ENCODE measurements at places on chromosomes 7 and 10.
A peak's percentile ranks its signal among the peaks of the same experiment; 100 is the strongest.

- DNase-seq = no peak
Observed at GRCh38 chr10:126580873-126581647, 89.4 kb downstream of the C10orf90 start.

DNA sequence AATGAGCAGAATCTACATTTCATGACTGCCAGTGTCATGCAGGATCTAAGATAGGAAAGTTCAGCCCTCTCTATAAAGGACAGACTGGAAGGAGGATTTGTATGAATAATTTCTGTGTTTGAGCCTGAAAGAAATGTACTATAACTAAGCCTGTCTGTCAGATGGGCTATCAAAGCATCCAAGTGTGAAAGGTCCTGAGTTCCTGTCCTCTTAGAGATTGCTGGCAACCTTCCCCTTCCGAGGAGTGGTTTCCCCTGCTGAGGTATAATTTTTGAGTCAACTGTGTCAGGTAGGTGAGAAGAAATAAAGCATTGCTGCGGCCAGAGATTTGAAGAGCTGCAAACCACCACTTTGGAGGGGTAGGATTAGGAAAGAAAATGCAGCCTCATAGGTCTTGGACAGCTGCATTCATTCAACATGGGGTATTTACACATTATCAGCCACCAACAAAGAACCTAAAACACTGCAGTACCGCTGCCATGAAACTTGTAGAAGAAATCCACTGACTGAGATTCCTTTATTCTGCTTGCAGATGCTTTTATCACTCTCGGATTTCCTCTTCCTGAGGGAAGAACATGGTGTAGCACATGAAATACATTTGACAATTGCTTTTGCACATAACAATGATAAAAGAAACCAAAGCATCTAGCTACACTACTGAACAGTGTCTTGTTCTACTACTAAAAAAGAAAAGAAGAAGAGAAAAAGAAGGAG, 189.1 kb downstream of the DGKI start:
- DNase-seq = no peak

- no peak for DNase-seq
Observed at GRCh38 chr7:131488361-131488760, 68.1 kb downstream of the PODXL start.

- DNase-seq = no peak
Observed at GRCh38 chr7:114021135-114021534, 102.3 kb upstream of the PPP1R3A start.

DNA sequence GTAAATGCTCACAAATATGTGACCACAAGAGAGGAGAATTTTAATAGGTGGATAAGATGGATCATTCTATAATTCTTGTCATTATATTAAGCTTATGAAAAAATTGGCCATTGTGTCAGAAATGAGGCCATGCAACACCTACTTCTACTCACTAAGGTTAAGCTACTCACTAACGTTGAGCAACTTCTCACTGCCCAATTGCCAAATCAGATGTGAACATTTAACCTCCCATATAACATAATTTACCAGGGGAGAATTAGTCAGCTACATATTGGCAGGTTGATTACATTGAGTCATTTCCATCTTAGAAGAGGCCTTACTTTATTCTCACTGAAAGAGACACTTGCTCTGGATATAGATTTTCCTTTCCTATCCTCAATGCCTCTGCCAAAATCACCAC, 211.2 kb upstream of the DGKB start:
- DNase-seq = no peak

DNA sequence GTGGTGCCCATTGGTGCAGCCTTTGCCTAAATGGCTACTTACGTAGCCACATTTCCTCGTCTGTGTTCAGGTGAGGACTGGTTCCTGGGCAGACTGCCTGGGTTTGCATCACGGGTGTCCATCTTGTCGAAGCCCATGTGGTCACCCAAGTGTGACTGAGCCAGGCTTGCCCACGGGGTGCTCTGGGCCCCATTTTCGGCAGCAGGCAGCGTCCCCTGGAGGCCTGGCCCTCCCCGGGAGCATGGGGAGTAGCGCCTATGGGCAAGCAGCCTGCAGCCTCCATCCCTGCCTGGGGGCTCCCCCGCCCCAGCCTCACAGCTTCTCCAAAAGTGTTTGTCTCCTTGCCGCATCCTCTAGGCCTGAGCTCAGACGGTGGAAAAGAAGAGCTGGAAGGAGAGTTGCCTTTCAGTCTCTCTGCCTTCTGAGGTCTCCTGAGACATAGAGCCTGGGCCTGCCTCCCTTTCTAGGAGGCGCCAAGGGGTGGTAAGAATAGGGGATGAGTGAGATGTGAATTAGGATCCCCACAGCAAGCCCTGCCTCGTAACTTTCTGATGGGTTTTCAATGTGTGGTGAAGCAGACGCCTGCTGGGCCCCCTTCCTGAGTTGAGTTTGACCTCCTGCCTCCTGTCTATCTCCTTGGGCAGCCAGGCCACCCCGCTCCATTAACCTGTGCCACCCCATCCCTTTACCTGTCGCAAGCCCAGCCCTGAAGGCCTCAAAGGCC, 42.7 kb downstream of the HTRA1 start:
- DNase-seq = no peak

GRCh38 chr10:5159126-5159525, 25.8 kb downstream of the AKR1C8 start:
- DNase-seq = no peak

DNA sequence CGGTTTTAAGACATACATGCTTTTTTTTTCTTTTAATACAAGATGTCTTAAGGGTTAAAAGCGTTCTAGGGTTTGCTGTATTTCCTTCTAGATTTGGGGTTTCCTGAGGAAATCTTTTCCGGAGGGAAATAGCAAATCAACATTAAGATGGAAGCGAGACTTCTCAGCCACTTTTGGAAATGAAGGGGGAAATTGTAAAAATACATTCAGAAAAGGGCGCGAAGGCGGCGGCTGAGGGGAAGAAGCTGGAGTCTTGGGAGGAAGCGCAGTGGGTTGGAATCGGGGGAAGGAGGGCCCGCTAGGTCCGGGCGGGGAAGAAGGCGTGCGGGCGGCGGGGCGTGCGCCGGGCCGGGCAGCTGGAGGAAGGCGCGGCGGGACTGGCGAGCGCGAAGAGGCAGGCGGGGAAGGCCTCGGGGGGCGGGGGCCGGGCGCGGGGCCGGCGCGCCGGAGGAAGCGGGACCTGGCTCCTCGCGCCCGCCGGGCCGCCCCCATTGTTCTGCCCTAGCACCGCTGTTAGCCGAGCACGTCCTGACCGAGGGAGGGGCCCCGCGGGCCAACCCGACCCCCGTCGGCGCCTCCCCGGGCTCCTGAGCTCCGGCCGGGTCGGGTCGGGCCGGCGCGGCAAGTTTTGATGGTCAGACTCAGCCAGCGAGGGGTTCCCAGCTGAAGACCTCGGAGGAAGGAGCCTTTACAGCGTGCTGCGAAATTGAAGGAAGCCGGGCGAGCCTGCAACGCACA, 1.5 kb upstream of the SKIDA1 start:
- peak; percentile 39 for DNase-seq

DNA sequence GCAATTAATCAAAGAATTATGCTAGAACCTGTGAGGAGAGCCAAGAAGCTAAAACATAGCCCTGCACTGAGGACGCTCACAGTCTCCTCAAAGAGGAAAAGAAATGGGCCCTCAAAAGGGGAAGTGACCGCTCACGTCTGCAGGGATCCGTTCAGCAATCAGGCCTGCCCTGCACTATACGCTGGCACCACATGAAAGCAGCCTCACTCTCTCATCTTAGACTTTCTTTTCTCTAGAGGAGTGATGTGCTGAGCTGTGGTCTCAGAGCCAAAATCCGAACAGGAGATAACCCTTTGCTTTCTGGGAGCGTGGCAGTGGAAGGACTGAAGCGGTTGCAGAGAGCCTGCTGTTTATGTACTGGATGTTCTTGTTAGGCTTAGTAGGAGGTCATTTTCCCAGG, 6.3 kb upstream of the IL2RA start:
- DNase-seq = no peak

DNA sequence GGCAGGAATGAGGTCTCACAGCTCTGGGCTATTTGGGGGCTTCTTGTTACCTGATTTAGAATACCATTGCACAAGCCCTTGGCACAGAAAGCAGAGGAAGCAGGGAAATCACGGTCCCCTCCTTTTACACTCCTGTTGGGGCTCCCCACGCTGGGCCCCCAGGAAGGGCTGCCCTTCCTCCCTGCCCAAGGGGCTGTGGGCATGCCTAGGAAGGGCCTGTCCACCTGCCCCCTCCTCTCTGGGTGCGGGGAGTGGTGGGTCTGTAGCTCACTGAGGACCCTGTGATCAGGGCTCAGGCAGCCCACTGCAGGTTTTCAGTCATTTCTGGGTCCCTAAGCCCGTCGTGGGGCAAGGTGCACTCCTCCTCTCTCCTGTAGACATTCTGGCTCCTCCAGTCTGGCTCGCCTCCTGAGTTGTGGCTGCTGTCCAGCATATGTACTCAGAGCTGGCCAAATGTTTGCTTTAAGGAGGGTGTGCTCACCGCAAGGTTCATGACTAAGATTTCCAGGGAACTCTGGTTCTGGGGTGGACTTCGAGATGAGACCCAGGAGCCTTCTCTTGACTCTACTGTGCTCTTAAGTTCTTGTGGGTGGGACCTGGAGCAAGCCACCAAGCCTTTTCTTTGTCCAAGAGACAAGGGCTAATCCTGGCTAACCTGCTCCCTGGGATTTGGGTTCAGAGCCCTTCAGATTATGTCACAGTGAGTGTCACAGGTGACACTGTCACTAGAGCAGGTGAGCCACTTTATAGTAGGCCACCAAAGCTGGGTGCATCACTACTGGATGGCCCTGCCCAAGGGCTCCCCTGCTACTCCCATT, 56.0 kb downstream of the TACR2 start:
- DNase-seq = no peak

GRCh38 chr7:79340212-79340611, 113.3 kb downstream of the MAGI2 start:
- DNase-seq = no peak

DNA sequence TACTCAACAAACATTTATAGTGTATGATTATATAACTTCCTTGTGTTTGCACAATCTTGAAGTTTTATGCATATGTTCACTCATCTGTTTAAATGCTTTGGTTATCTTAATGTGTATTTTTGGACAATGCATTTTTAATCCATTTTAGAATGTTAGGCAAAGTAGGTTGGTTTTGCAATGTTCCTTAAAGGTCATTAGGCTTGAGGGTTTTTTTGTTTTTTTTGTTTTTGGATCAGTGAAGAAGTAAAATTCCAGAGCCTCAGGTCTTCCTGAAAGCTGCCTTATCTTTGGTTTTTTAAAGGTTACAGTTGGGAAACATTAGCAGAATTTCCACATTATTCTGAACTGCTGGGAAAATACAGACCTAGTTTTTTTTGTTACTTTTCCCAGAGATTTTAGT, 12.8 kb downstream of the MDFIC start:
- DNase-seq = no peak

- DNase-seq = no peak
Observed at GRCh38 chr7:15862781-15863165, 176.3 kb upstream of the MEOX2 start.

DNA sequence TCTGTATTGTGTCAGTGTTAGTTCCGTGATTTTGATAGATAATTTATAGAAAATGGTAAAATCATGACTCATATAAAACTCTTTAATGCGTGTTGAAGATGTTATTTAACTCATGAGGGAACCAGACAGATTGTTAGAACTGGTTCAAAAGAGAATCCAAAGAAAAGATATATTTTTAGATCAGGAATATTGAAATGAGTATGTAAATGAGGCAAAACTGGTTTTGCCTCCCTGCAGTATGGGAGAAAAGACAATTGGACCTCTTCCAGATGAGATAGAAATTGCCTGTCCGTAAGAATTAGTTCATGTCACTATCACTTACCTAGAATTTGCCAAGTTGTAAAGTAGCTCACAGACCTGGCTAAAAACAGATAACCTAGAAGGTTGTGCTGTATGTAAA, 17.6 kb downstream of the CDC123 start:
- no peak for DNase-seq

DNA sequence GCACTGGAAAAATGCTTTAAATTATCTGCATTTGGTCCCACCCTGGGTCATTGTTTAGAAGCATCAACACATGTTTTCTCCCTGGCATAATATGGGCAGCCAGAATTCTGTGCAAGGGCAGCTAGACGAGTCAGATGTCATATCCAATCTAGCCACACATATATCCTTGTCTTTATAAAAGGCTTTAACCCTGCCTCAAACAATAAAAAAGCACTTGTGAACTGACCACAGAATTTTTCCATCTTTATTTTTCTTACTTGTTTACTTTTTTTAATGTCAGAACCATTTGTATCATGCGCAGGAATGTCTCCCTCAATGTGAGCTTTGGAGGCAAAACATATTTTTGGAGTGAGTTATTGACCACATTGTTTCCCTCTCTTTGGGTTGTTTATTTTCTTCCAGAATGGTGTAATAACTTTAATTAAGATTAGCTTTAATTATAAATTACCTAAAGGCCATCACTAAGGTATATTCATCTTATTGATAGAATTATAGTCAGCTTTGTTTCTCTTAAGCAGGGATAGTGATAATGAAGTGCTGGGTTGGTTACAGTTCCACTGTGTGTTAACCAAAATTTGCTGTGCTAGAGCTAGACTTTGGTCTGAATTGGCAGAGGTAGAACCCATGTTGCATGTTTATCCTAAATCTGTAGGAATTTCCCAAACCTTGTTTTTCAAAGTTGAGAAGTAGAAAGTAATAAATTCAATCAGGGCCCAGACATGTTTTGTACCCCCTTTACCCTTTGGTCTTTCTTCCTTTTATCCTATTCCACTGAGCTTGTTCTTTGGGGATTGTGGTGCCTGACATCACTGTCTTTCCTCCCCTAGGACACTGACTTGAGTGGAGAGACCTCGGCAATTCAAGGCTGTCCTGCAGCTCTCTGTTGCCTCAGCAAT, 1078.4 kb downstream of the KCNMA1 start:
- no peak for DNase-seq

- no peak for DNase-seq
Observed at GRCh38 chr7:26052706-26053105, 99.3 kb upstream of the NFE2L3 start.
